Muscle of leg (tissue), 16 donors: ENCODE measurements at places on chromosomes 2 and 18. TPM values are rescaled to one million over a fixed set of nuclear protein-coding genes. Genes with fewer than 3 reads are reported as not detected.

The AMER3 gene
- not detected for polyA plus RNA-seq

The CCDC121 gene
- polyA plus RNA-seq, result 6.7 TPM

The TMEM37 gene
- 5.8 TPM for polyA plus RNA-seq

The SERPINB7 gene
- not detected for polyA plus RNA-seq

The MAPK4 gene
- polyA plus RNA-seq, result 4.8 TPM

The GPR55 gene
- polyA plus RNA-seq, result not detected

The TUBA3E gene
- polyA plus RNA-seq, result not detected

The KRTCAP3 gene
- 2.9 TPM for polyA plus RNA-seq

- peaks cover 41% of the 10 kb centered on the region for H3K4me1 ChIP-seq
- H3K27me3 ChIP-seq, result peaks cover 2% of the 10 kb centered on the region
- no peaks in the 10 kb centered on the region for H3K36me3 ChIP-seq
- H3K4me3 ChIP-seq, result no peak overlapping the region
- DNase-seq, result no peak
Measured at GRCh38 chr2:10500601-10501361, 52.7 kb upstream of the ODC1 start.

DNA sequence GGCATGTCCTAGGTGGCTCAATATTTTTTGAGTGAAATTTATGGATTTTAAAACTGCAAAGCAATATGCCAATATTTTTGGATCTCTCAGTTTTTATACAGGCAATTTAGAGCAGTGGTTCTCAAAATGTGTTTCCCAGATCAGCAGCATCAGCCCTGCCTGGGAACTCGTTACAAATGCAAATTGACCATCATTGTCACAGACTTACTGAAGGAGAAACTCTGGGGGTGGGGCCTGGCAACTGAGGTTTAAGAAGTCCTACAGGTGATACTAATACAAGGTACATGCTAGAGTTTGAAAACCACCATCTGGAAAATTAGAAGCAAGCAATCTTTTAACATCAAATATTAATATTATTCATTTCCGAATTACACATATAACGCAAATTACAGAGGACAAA, 215.6 kb upstream of the PID1 start:
- H3K4me1 ChIP-seq, result peaks cover 3% of the 10 kb centered on the region
- H3K4me3 ChIP-seq, result no peak overlapping the region
- no peaks in the 10 kb centered on the region for H3K27me3 ChIP-seq
- H3K36me3 ChIP-seq, result no peaks in the 10 kb centered on the region

- no peaks in the 10 kb centered on the region for H3K36me3 ChIP-seq
- H3K27me3 ChIP-seq, result no peaks in the 10 kb centered on the region
- H3K4me1 ChIP-seq, result peaks cover 9% of the 10 kb centered on the region
- DNase-seq, result no peak
Measured at GRCh38 chr2:38148501-38148900, 72.5 kb upstream of the CYP1B1 start.

- no peak for DNase-seq
- H3K4me3 ChIP-seq, result no peak overlapping the region
- no peak overlapping the region for H3K27ac ChIP-seq
- H3K4me1 ChIP-seq, result no peaks in the 10 kb centered on the region
- H3K36me3 ChIP-seq, result no peaks in the 10 kb centered on the region
- H3K27me3 ChIP-seq, result no peaks in the 10 kb centered on the region
Measured at GRCh38 chr18:74063557-74063956, 84.1 kb downstream of the FBXO15 start.

DNA sequence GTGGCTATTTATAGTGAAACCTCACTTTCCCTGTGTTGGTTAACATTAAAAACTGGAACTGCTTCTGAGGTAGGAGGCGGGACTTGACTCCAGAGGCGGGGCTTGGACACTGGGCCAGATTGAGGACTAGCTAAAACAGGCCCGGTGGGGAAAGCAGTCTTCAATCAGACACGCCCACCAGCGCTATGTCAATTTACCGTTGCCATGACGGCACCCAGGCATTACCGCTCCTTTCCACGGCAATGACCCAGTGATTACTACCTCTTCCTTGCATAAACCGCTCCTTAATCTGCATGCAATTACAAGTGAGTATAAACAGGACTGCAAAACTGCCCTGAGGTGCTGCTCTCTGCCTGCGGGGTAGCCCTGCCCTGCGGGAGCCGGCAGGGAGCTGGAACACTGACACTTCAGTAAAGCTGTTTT, 35.3 kb downstream of the LRRFIP1 start:
- no peak overlapping the region for H3K4me3 ChIP-seq
- peaks cover 5% of the 10 kb centered on the region for H3K36me3 ChIP-seq
- peak; percentile 95 for DNase-seq
- no peaks in the 10 kb centered on the region for H3K27me3 ChIP-seq
- H3K27ac ChIP-seq, result peak overlapping the region; percentile 76
- H3K4me1 ChIP-seq, result peaks cover 44% of the 10 kb centered on the region

GRCh38 chr2:189285962-189286645, 106.5 kb upstream of the COL5A2 start:
- peak overlapping the region; percentile 67 for H3K27ac ChIP-seq
- no peaks in the 10 kb centered on the region for H3K36me3 ChIP-seq
- DNase-seq, result peak; percentile 87

DNA sequence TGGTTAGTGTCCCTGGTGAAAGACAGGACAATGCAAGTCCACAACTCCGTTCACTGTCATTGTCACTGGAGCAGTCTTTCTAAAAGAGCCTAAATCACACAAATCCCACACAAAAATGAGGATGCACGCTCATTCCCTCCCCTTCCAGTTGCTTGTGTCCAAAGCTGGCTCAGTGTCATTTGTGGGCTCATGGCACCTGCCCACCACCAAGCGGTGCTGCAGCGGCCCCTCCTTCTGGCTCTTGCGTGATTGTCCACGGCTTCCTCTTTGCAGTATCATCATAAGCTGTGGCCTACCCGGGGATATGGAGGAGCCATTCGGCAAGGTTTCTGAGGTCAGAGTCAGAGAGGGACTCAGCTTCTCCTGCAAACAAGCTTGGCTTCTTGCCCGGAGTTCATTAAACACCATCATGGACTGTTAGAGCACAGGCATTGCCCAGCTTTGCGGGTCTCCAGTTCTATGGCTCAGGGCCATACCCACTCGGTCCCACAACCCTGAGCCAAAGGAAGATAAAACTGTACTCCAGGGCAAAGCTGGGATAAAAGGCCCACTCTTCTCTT, 179.4 kb upstream of the AGAP1 start:
- peaks cover 3% of the 10 kb centered on the region for H3K4me1 ChIP-seq
- H3K27me3 ChIP-seq, result no peaks in the 10 kb centered on the region

DNA sequence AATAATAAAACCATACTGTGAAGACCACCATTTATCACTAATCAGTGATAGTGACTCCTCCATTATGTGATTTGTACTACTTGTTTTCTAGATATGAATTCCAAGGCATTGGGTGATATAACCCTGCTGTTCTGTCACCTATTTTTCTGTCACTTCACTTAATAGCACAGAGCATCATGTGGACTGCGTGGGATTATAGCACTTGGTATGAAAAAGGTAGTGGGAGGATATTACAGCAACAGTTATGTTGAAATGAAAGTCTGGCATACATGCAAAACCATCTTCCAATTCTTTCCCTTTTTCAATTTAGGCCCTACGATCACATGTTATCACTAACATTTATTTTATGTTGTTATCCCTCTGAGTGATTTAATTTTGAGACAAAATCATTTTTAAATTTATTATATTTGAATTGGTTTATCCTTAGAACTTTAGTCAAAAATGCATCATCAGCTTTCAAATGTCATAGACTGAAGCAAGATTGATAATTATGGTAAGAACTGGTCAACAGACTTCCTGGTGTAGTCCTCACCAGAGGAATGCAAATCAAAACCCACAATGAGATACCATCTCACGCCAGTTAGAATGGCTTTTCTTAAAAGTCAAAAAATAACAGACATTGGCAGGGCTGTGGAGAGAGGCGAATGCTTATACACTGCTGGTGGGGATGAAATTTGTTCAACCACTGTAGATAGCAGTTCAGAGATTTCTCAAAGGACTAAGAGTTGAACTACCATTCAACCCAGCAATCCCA, 242.6 kb downstream of the IKZF2 start:
- H3K4me1 ChIP-seq, result no peaks in the 10 kb centered on the region
- H3K27me3 ChIP-seq, result no peaks in the 10 kb centered on the region
- DNase-seq, result no peak
- no peaks in the 10 kb centered on the region for H3K36me3 ChIP-seq

DNA sequence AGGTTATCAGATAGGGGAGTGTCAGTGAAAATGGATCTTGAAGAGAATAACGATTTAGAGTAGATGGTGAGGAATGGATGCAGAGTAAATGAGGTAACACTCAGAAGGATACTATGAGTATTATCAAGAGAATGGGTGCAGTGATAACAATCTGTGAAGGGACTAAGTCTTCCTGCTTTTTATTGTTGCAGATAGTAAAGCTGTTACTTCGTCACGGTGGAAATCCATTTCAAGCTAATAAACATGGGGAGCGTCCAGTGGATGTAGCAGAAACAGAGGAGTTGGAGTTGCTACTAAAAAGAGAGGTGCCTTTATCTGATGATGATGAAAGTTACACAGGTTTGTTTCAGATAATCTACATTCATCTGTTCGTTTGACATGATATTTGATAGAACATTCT, 85.1 kb downstream of the ANKRD12 start:
- H3K27ac ChIP-seq, result no peak overlapping the region
- H3K4me3 ChIP-seq, result no peak overlapping the region
- H3K36me3 ChIP-seq, result peaks cover 9% of the 10 kb centered on the region
- no peak for DNase-seq
- no peaks in the 10 kb centered on the region for H3K4me1 ChIP-seq
- no peaks in the 10 kb centered on the region for H3K27me3 ChIP-seq

DNA sequence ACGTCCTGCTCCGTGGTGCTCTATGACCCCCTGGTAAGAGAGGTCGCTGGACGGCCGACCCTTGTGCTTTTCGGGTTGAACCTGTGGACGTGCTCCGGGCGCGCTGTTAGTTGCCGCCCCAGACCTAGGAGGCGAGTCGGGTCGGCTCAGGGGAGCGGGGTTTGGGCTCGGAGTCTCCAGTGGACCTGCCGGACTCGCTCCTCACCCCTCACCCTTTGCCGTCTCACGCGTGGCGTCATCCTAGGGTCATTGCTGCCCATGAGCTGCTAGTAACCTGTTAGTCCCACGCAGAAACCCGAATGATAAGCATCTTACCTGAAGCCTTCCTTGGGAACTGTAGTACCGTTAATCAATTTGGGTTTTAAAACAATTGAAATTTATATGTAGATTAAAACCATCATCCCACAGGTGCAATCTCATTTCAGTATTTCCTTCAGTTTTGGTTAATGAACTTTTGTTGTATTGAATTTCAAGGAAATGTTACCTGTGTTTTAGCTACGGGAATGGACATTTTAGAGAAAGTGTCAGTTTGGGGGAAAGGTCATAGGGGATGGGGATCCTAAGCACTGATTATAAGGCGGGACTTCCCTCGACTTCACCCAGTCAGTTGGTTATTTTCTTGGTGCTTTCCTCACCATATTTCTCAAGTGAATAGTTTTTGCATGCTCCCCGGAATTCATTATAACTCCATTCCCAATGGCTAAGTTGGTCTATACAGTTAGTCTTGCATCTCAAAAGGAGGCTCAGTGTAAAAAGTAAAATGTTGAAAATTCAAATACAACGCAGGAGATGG, 536 bp downstream of the ELP2 start:
- H3K4me3 ChIP-seq, result peak overlapping the region; percentile 87
- H3K27ac ChIP-seq, result peak overlapping the region; percentile 99
- no peaks in the 10 kb centered on the region for H3K27me3 ChIP-seq
- H3K36me3 ChIP-seq, result peaks cover 4% of the 10 kb centered on the region
- H3K4me1 ChIP-seq, result peaks cover 11% of the 10 kb centered on the region
- DNase-seq, result no peak

DNA sequence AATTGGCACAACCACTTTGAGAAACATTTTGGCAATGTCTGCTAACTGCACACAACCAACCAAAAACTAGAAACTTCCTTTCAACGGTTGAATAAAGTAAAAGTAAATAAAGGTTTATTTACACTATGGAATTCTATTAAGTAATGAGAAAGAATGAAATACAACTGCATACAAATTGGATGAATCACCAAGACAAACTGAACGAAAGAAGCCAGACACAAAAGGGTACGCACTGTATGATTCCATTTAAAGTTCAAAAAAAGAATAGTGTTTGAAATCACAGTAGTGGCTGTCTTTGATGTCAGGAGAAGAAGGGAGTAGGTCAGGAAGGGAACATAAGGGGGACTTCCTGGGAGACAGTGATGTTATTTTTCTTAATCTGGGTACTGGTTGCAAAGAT, 46.5 kb upstream of the SULT1C3 start:
- no peak for DNase-seq
- H3K36me3 ChIP-seq, result no peaks in the 10 kb centered on the region
- H3K27ac ChIP-seq, result no peak overlapping the region
- H3K4me1 ChIP-seq, result no peaks in the 10 kb centered on the region
- H3K4me3 ChIP-seq, result no peak overlapping the region
